Stromal cell of bone marrow (primary cell): ENCODE measurements at places on chromosomes 11 and 22.

DNA sequence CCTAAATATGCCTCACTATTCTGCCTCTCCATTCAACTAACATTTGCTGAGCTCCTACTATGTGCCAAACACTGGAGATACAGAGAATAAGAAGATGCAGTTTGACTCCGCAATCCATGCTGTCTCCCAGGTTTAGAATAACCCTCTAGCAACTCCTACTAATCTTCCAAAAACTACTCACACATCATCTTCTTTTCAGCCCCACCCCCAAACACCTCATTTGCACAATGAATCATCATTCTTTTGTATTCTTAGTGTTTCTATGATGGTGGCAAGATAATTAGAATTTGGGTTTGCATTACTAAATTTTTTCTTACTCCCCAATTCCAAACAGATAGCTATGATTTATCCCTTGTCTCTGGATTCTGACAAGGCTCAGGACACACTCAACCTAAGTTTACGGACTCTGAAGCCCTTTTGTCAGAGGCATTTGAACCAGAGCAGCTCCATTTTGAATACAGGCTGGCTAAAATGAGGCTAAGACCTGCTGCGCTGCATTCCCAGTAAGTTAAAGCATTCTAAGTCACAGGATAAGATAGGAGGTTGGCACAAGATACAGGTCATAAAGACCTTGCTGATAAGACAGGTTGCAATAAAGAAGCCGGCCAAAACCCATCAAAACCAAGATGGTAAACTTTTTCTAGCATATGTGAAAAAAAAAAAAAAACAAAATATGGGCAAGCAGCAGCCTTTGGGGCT, 1038.9 kb downstream of the DLG2 start:
- no peak for DNase-seq

GRCh38 chr22:45709060-45709739, 37.6 kb downstream of the ATXN10 start:
- DNase-seq: peak; percentile 65

DNA sequence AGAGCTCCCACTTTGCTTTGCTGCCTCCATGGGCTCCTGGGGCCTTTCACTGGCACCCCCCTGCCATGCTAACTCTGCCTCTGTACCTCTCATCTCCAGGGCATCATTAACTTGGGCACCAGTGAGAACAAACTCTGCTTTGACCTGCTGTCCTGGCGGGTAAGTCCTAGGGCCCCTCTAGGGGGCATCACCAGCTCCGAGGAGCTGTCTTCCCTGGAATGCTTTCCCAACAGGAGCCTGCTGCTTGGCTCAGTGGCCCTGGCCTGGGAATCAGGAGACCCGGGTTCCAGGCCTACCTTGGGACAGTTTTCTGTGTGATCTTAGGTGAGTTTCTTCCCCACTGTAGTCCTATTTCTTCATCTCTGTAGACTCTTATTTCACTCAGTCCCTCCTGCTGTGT, 5.1 kb downstream of the ACCS start:
- DNase-seq: no peak

DNA sequence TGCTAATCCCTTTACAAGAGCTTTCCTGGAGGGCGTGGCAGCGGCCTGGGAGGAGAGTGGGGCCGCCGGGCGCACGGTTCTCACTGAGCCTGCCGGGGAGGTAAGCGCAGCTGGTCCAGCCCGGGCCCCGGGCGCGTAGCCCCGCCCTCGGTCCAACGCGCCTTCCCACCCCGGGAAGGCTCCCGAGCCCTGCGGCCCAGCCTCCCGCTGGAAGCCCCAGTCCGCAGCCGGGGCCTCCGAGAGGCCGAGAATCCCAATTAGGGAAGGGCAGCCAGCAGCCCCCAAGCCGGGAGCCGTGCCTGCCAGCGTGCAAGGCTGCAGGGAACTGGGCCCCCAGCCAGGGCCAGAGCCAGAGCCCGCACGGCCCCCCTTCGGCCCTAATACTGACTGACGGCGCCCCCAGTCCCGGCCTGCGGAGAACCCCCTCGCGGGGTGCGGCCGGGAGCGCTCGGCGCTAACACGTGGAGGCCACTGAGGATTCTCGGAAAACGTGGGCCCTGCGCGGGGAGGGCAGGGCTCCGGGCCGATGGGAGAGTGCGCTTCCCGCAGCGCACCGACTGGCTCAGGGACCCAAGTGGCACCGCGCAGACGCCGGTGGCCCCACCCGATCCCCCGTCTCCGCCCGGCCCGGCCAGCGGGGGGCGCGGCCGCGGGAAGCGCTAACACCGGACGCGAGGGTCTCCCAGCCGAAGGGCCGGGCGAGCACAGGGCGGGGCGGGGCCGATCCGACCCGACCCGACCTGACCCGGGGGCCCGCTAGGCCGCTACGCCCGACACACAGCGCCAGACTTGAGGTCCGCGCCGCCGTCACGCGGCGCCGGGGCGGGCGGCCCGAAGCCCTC, 5.7 kb downstream of the ZFTA start:
- no peak for DNase-seq

DNA sequence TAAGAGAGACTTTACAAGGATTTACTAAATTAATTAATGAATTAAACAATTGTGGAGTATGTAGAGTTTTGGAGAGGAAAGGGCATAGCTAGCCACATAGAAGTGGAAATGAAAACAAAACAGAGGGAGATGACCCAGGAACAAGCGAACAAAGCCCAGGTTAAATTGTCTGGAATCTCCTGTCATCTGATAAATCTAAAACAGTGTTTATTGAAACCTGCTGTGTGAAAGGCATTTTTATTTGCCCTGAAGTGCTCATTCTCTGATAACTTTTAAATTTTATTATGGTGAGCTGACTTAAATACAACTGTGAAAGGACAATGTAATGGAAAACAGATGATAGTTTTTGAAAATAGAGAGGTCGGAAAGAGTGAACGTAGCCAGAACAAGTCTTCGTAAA, 682.8 kb upstream of the KIRREL3 start:
- DNase-seq: no peak

GRCh38 chr11:45150301-45150700, 3.9 kb downstream of the PRDM11 start:
- no peak for DNase-seq

GRCh38 chr11:27857014-27857413, 156.8 kb upstream of the BDNF start:
- DNase-seq: no peak

DNA sequence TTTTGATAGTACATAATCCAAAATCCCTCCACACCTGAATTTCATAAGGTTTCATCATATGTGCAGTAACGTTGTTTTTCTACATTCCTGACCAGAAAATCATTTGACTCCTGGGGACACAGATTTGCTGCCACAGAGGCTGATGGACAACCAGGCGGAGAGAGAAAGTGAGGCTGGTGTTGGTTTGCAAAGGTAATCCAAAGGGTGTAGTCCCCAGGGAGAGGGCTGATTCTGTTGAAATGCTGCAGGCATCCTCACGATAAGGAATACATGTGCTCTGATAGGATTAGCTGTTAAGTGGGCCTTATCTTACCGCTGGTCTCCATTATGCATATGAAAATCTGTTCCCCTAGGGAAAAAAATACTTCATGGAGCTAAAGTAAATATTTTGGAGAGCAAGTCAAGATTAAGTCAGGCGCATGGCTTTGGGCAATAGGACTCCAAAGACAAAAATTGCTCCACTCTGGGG, 8.1 kb downstream of the APOL6 start:
- no peak for DNase-seq

DNA sequence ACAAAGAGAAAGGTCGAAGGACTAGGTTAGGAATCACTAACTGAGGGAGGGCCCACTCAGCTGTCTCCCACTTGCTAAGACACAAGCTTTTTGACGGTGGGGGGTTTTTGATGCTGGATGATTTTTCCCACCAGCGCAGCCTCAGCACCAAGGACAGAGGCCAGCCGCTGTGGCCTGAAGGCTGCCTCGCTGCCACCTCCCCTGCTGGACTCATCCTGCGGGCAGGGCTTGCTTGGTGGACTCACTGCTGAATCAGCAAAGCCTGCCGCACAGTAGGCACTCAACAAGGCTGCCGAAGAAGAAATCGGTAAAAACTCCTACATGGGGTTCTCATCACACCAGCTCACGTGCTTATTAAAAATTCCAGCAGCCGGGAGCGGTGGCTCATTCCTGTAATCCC, 2.6 kb downstream of the ALG12 start:
- no peak for DNase-seq

GRCh38 chr11:15232496-15232895, 117.8 kb downstream of the INSC start:
- DNase-seq: no peak

DNA sequence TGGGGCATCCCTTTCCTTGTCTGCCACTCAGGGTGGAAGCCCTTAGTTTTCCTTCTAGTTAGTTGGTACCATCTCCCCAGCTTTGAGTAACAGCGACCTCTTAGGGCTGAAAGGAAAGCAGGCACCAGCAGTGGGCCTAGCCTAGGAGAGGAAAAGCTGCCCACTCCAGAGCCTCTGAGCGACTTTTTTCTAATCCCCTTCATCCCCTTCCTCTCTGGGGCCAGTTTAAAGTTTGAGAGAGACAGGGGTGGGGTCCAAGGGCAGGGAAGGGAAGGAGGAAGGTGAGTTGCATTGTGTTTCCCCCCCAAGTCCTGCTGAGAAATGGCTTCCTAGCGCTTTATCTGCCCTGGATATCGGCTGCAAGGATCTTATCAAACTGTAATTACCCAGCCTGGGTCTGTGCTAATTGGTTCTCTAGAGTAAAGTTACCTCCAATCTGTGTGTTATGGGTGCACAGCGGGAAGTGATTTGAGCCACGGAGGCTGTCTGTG, 573.9 kb upstream of the CADM1 start:
- no peak for DNase-seq

DNA sequence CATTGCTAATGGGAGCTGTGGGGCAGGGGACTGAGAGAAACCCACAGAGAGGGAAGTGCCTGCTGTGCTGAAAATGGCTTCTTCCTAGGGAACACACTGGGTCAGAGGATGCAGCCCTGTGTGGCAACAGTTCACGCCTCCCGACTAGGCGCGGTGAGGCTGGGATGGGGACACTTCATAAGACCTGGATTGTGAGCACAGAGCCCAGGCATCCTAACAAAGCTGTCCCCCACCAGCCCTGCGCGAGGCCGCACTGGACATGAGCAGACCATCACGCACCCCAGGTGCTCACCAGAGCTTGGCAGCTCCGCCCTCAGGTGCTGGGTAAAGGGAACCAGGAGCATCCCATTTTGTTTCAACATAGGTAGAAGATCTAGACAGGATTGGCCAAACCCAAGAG, 1.8 kb upstream of the KRTAP5-4 start:
- DNase-seq: no peak

GRCh38 chr11:15091175-15091574, 17.8 kb downstream of the CALCB start:
- no peak for DNase-seq

- no peak for DNase-seq
These were observed 5.8 kb downstream of the CARS1 start for GRCh38 chr11:3051196-3052108.

GRCh38 chr11:56855217-56855616, 106.7 kb upstream of the OR9G4 start:
- no peak for DNase-seq

DNA sequence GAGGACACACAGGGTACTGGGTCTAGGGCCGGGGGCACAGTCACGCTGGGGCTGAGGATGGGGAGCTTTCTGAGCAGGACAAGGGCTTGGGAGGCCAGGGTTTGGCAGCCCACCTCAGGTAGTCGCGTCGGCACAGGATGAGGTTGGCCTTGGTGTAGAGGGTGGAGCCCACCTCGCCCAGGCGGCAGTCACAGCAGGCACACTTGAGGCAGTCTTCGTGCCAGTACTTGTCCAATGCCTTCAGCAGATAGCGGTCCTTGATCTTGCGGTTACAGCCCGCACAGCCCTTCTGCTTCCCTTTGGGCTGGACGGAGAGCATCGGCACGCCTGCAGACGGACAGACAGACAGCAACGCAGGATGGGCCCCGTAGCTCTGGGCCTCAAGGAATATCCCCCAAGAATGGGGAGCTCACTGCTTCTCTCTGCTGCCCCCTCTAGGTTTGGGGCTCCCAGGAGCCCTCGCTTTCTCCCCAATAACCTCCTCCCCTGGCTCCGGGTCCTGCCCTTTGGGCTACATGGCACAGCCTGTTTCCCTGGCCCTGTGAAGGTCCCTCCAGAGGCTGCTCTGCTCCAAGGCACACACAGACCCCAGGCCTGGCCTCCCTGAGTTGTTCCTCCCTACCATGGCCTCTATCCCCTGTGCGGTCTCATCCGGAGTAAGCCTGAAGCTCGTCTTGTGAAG, 33.4 kb downstream of the LMO1 start:
- DNase-seq: no peak

- DNase-seq: no peak
These were observed 994 bp downstream of the PPP6R3 start for GRCh38 chr11:68461575-68461917.

DNA sequence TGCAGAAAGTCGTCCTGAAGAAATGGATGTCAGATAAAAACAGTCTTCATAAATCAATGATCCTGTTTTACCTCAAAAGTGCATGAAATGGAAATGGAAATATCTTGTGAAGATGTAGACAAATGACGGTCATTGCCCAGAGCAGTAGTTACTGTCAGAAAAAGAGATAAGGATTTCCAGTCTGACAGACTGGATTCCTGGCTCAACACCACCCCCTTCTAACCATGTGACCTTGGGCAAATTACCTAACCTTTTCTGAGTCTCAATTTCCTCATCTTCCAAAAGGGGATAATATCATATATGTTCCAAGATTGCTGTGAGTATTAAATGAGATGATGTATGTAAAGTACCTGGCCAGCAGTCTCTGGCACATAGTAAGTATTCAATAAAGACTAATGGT, 32.9 kb upstream of the EHF start:
- no peak for DNase-seq

DNA sequence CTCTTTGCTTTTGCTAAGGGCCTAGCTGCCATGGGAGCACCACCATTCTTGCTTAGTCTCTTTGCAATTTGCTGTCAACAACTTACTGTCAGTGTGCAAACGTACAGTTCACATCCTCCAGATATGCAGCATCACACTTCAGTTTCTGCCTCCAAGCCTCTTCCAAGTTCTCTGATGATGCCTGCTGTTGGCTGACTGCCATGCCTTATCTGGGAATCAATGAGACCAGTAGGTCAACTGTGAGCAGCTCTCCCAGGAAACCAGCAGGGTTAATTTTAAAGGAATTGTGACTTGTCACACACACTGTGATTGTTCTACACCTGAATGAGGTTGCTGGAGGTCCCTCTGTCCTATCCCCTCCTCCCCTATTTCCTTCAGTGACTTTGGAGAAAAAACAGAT, 56.0 kb downstream of the COPB1 start:
- DNase-seq: no peak

- DNase-seq: no peak
These were observed 82.3 kb downstream of the PDE2A start for GRCh38 chr11:72591785-72592502.
